ENCODE measurements at places on chromosomes 4 and X.

DNA sequence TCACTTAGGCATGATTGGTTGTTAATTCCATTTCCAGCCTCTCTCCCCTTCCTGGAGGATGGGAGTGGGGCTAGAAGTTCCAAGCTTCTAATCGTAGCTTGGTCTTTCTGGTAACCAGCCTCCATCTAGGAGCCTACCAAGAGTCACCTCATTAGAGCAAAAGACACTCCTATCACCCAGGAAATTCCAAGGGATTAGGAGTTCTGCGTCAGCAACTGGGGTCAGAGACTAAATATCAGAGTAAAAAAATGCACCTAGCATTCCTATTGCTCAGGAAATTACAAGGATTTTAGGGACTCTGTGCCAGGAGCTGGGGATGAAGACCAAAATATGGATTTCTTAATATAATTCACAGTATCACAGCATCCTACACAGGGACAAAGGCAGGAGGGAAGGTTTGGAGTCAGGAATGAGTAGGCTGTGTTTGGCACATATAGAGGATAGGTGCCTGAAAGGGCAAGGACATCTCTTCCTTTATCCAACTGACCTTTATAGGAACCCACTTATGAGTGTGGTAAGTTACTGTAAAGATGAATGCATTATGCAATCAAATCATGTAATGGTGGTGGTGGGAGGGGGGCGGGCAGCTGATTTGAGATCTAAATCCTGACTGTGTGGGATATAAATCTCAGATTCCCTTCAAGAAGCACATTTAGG lies 30.5 kb upstream of the LIMCH1 start:
- no peak for DNase-seq

GRCh38 chrX:123331859-123332258 lies 147.8 kb downstream of the GRIA3 start:
- no peak for DNase-seq

GRCh38 chr4:120491481-120491880 lies 424.8 kb upstream of the MAD2L1 start:
- DNase-seq = no peak

- DNase-seq = no peak
Measured at GRCh38 chr4:163269869-163270268, 62.5 kb downstream of the NPY1R start.

GRCh38 chr4:150495550-150495949 lies 86.4 kb upstream of the MAB21L2 start:
- DNase-seq = no peak

GRCh38 chrX:119045884-119046283 lies 26.9 kb upstream of the CT47C1 start:
- no peak for DNase-seq

GRCh38 chr4:149987330-149988086 lies 90.7 kb upstream of the DCLK2 start:
- DNase-seq = peak; percentile 62

- DNase-seq = no peak
Measured at GRCh38 chrX:9789555-9789954, 3.3 kb downstream of the SHROOM2 start.

DNA sequence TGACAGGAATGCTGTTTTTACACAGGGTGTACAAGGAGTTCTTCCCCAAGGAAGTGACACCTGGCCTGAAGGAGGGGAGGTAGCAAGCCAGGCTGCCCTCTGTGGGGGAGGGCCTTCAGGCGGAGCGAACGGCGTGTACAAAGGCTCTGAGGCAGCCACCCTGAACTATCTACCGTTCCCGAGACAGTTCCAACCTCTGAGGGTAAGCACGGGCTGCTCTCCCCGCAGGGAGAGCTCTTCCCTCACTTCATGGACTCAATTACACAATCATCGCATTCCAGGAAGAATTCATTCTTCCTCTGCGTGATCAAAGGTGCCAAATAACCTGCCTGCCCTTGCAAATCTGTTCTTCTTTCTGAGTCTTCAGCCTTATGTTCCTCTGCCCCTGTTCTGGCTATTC lies 4.8 kb downstream of the ELK1 start:
- no peak for DNase-seq

DNA sequence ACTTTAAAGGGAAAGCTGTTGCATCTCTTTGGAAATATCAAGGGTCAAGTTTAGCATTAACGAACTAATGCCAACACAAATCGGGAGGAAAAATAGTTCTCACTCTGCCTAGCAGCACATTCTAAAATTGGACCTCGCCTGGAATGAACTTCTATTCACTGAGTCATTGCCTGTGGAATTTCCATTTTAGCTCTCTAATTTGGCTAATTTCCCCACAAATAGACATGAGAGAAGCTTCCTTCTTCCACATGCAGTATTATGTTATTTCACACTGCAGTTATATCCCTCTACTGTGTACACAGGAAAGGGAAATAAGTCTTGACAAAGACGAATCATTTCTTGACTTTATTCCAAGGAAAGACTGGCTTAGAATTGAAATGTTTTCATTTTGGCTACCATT lies 9.3 kb downstream of the ZXDA start:
- no peak for DNase-seq

- no peak for DNase-seq
Measured at GRCh38 chr4:113499166-113499565, 262.4 kb downstream of the CAMK2D start.

DNA sequence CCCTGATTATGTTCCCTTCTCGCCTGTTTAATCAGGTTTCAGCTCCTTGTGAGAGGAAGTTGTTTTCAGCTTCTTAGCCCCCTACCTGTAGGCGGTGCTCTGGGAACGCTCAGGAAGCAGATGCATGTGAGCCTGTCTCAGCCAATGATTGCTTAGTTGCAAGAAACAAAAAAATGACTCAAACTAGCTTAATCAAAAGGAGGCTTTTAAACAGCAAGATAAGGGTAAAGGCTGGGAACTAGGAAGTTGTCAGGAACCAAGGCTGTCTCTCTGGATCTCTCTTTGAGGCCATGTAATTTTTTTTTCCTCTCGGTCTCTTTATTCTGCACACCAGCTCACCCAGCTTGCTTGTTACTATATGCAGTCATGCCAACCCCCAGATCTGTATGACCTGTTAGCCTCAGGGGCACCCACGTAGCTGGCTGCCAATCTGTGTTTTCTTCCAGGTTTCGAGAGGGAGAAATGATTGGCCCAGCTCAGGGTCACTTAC lies 109.1 kb downstream of the PTTG2 start:
- DNase-seq = peak; percentile 56

- DNase-seq = no peak
Measured at GRCh38 chr4:145791988-145792387, 112.0 kb downstream of the C4orf51 start.

- no peak for DNase-seq
Measured at GRCh38 chr4:22348410-22348809, 167.5 kb downstream of the ADGRA3 start.

DNA sequence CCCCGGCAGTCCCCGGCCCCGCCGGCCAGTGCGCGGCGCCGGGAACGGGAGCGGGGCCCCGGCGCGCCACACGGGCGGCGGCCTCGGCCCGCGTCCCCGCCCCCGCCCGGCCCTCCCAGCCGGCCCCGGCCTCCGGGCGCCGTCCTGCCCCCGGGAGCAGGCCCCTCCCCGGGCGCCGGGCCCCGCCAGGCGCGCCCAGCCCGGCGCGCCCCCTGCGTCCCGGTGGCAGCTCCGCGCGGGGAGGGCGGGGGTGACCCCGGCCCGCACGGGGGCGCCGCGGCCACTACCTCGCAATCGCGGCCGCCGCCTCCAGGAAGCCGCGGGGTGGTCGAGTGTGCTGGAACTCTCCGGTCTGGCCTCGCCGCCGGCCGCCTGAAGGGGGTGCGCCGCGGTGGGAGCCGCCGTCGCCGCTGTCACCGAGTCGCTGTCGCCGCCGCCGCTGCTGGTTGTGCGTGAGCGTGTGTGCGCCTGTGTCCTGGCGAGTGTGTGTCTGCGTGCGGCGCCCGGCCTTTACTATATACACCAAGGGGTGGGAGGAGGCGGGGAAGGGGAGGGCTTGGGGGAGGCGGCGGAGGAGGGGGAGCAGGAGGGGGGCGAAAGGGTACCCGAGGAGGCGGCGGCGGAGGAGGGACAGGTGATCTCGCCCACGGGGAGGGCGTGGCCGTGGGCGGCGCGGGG lies at the start of gene RAI2:
Gene RAI2 (minus strand): TSS at position 488 of the 678 bp plus-strand sequence. CDS start 59,288 bp downstream, outside the sequence.
- DNase-seq = no peak

- DNase-seq = no peak
Measured at GRCh38 chrX:48083706-48084105, 12.3 kb upstream of the ZNF630 start.

DNA sequence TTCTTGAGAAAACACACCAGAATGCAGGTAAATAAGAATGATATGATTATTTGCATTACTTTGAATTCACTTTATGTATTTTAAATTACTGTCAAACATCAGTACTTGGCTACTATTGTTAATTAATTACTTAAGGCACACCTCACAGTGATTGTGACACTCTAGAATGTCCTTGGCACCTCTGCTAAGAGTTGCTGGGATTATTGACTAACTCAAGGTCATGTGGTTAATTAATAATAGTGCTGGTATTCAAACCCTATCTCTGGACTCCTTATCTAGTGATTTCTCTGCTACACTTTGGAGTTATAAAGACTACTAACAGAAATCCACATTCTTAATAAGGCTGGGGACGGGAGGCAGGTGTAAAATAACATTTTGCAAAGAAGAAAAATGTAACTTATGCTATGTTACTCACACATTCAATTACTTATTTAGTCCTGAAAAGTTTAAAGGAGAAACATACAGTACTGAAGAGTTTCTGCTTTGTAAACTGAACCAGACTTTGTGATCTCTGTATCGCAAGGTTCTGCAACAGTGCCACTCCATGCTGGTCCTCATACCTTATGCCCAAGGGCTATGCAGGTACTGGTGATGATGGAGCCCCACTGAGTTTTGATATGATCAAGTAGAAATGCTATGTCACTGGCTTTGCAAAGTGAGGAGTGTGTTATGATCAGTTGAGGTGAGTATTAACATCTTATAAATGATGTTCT lies 242.7 kb downstream of the MID1IP1 start:
- DNase-seq = no peak

GRCh38 chr4:76904646-76905190 lies 6.8 kb upstream of the SOWAHB start:
- no peak for DNase-seq

DNA sequence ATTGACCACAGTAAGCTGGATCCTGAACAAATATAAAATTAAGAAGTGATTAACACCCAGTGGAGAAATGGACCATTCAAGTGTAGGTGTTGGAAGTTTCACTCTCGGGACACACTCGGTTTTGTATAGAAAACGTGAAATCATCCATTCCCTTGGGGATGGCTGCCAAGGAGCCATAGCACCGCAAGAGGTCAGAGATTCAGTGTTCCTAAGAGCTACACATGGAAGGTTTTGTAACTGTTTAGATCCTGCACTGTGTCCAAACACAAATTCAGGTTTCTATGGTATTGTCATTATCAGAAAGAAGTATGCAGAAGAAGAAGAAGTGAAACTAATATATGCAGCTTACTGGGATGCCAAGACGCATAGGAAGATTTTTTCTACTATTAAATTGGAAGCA lies 281.0 kb downstream of the LDB2 start:
- DNase-seq = no peak

GRCh38 chr4:173343832-173344397 lies 9.8 kb upstream of the HMGB2 start:
- no peak for DNase-seq

- DNase-seq = no peak
Measured at GRCh38 chr4:141724646-141725045, 88.3 kb downstream of the IL15 start.

GRCh38 chrX:31929366-31929765 lies 857.5 kb upstream of the FTHL17 start:
- no peak for DNase-seq

DNA sequence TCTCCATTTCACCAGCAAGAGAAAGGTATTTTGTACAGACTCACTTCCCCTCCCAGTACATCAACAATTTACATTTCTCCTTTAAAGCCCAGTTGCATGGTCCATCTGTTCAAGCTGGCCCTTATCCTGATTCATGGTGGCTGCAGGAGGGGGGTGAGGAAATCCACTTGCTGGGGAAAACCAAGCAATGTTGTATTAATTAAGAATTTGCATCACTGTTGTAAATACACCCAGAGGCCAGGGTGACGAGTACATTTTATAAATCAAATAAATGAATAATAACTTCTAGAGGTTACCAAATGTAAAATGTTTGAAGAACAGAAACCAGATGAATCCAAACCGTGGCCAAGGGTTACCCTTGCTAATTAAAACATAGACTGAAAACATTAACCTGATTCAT lies 395.9 kb upstream of the INTU start:
- peak; percentile 18 for DNase-seq

GRCh38 chr4:38184404-38184803 lies 224.2 kb downstream of the PTTG2 start:
- no peak for DNase-seq

DNA sequence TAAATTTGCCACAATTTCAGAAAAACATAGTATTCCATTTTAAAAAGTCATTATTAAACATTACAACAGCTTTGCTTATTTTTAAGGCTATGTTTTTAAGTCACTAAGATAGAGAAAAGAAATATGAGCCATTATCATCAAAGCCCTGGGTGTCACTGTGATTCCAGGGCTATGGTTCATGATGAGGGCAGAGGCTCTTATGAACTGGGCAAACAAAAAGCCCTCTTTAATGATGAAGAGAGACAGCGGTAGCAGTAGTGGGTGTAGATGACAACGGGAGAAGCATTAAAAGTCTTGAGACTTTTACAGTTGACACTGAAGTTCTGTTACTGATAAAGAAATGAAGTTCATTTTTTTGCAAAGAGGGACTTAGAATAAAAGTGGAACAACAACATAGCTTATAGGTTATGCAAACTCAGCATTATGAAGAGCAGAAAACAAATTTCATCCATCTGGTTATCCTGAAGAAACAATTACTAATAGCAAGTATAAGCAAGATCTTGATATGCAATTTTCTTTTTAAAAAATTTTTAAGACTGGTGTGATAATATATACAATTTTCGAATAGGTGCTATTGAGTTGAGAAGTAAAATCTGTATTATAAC lies 202.7 kb upstream of the ETNPPL start:
- peak; percentile 30 for DNase-seq

GRCh38 chr4:147853706-147854105 lies 121.8 kb downstream of the ARHGAP10 start:
- DNase-seq = no peak

DNA sequence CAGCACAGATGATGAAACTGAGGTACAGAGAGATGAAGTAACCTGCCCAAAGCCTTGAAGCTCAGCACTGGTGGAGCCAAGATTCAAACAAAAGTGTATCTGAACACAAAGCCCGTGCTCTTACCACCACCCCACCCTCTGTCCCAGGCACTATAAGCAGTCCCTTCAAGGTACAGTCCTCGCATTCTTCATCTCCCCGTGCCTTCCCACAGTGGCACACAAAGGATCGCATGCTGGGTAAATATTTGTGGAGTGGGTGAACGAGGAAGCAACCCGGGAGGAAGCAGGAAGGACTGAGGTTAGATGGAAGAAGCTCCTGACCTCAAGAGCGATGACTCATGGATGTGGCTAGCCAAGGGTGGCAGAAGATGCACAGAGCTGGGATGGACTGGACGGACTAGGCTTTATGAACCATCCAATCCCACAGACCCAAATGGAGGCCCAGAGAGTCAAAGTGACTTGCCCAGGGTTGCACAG lies 18.4 kb downstream of the IQSEC2 start:
- DNase-seq = no peak

GRCh38 chr4:70749313-70749712 lies 27.5 kb downstream of the RUFY3 start:
- no peak for DNase-seq
